ENCODE measurements at places on chromosomes 1 and 21.

DNA sequence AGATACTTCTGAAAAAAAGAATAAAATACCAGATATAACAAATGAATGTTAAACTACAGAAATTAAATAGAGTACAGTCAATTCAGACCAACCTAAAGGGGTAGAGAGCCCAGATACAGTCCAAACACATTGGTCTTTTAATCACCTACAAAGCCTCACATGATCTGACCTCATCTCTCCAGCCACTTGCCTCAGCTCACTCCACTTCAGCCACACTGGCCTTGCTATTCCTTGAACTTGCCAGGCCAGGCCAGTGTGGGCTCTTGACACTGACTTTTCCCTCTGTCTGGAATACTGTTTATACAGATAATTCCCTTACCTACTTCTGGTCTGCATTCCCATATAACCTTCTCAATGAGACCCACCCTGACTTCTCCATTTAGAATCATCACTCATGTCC, 17.0 kb upstream of the PPIE start:
- DNase-seq, result no peak

DNA sequence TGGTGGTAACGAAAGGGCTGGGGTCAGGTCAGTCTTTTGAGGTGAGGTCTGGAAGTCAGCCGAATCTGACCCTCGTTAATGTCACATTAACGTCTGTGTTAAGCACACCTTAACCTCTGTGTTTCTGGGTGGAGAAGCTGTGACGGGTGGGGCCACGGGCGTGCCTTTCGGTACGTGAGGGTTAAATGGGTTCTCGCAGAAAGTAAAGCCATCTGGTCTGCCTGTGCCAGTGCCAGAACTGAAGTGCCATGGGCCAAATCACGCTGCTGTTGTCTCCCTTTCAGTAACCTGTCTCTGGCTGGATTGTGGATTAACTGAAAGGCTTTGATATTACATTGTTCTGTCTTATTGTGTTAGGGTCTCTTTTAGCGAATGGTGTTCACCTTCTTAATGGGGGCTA, 14.4 kb downstream of the URB2 start:
- DNase-seq, result no peak

- DNase-seq, result no peak
Measured at GRCh38 chr1:119075614-119076013, 64.8 kb downstream of the WARS2 start.

GRCh38 chr1:214012418-214012817, 24.6 kb downstream of the PROX1 start:
- no peak for DNase-seq

DNA sequence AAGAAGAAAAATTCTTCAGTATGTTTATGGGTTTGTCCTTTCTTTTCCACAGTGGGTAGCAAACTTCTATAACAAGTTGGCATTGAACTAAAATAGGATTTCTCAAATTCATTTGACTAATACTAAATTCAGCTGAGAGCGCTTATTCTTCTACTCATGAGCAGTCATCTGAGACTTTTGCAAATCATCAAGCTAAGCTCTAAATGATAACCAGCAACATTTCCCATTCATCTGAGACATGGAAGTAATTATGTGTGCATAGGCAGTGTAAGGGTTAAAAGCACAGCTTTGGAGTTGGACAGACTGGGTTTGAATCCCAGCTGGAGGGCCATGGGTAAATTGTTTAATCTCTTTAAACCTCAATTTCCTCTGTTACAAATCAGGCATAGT, 18.3 kb upstream of the CNR2 start:
- no peak for DNase-seq

- DNase-seq, result no peak
Measured at GRCh38 chr1:241998412-241998921, 431 bp downstream of the MAP1LC3C start.

GRCh38 chr1:240385985-240386978, 225.7 kb downstream of the GREM2 start:
- DNase-seq, result no peak

GRCh38 chr1:36150296-36151133, 1.2 kb upstream of the TRAPPC3 start:
- DNase-seq, result peak; percentile 65

DNA sequence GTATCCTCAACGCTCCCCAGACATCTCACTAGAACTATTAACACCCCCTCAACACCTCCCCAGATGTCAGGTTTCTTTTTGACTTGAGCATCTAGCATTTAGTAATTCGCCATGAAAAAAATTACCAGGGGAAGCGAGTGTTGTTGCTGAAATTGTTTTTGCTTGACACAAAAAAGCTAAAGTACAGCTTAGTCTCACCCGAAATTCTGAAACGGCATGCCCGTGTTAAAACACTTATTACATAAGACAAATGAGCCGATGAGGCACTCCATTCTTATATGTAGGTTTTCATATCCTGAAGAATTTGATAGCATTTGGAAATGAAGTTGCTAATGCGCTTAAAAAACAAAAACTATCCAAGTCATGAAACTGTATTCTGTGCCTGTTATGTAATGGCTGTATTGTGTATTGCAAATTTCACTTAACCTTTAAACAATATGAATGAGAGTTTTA, 1.3 kb upstream of the NRIP1 start:
- no peak for DNase-seq

DNA sequence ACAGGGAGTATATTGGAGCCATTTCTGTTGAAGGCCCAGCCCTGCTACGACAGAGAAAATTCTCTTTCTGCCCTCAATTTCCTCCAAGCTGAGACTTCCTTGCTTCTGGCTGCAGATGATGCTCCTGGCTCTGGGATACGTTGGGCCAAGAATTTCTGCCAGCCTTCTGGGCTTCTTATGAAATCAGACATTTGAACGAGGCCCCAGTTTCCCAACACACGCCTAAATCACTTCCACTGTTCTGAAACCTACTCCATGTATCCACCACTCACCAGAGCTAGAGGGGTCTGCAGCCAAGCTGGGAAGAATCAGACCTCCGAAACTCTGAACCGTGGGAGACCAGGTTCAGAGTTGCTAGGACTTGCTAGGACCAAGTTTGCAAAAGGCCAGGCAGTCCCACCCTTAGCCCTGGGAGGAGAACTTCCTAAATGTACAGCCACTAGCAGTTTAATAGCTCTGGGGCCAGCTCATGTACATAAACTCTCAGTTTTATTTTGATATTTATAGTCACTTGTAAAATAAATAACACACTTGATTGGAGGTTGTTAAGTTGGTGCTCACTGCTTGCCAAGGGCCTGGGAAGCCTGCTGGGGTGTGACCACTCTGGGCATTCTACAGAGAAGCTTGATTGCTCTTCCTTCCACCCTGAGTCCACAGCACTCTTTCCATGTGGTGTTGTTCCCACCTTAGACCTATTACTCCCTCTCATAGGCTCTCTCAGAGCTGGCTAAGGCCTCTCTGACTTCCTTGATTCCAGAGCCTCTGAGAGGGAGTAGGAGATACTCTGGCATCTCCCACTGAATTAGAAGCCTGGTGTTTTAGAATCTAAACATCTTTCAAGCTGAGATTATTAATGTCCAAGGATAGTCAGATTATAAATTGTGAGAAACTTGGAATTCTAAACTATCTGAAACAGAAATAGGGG, 83.4 kb upstream of the TRABD2B start:
- DNase-seq, result no peak

DNA sequence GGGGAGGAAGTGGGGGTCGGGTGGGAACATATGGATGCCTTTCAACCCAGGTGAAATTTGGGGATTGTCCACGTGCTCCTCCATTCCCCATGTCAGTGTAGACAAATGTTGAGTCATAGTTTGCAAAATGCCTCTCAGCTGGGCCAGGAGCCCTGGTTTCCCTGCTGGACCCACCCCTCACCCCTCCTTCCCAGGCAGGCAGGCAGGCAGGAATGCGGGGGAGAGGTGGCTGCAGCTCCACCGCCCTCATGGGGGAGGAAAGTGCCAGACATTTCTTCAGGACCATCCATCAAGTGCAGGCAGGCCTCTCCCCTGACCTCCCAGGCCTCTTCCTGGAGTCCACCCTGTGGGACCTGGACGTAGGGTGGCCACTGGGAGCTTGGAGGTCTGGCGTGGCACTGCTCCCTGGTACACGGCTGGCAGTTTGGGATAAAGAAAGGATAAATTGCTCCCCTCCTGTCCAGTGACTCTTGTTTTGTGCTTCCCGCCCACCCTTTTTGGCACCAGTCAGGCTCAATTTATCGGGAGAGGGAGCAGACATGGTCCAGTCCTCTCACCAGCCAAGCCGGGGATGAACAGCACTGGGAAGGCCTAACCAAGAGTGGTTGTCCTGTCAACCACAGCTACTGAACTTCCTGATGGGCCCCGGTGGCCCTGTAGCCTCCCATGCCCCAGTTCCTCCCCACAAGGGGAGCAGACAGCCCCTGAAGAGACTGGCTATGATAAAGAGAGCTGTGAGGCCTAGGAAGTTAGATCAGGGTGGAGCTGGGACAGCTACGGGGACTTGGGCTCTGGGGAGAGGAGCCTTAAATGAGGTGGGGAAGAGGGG, 18.9 kb downstream of the NPR1 start:
- DNase-seq, result no peak

DNA sequence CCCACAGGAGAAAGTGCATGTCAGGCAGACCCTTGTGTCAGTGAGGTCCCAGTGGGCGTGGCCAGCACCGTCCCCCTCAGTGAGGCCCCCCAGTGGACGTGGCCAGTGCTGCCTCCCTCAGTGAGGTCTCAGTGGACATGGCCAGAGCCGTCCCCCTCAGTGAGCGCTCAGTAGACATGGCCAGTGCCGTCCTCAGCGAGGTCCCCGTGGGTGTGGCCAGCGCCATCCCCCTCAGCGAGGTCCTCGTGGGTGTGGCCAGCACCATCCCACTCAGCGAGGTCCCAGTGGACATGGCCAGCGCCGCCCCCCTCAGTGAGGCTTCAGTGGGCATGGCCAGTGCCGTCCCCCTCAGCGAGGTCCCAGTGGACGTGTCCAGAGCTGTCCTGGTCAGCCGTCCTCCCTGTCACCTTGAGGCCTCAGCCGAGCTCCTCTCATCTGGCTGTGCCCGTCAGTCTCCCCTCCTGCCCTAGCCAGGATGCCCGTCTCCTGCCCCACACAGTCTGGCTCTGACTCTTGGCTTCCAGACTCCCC, 35.5 kb downstream of the PDE9A start:
- no peak for DNase-seq

GRCh38 chr1:15344800-15345704, 64.6 kb upstream of the EFHD2 start:
- DNase-seq, result no peak

- DNase-seq, result no peak
Measured at GRCh38 chr1:231855926-231856325, 229.3 kb downstream of the DISC1 start.

- no peak for DNase-seq
Measured at GRCh38 chr1:53893999-53894636, at the start of gene DIO1. TSS of gene DIO1 (plus strand) at chr1:53894187. CDS start at chr1:53894211, 24 bp downstream.

GRCh38 chr1:197180252-197180878, 33.9 kb upstream of the ASPM start:
- no peak for DNase-seq

GRCh38 chr21:31873696-31874599, 1.1 kb downstream of the HUNK start:
- DNase-seq, result no peak

- DNase-seq, result no peak
Measured at GRCh38 chr1:198056255-198056654, 100.5 kb upstream of the NEK7 start.

- no peak for DNase-seq
Measured at GRCh38 chr21:36347962-36348328, 27.9 kb downstream of the MORC3 start.

GRCh38 chr21:33664135-33664534, 21.8 kb downstream of the ITSN1 start:
- DNase-seq, result no peak

DNA sequence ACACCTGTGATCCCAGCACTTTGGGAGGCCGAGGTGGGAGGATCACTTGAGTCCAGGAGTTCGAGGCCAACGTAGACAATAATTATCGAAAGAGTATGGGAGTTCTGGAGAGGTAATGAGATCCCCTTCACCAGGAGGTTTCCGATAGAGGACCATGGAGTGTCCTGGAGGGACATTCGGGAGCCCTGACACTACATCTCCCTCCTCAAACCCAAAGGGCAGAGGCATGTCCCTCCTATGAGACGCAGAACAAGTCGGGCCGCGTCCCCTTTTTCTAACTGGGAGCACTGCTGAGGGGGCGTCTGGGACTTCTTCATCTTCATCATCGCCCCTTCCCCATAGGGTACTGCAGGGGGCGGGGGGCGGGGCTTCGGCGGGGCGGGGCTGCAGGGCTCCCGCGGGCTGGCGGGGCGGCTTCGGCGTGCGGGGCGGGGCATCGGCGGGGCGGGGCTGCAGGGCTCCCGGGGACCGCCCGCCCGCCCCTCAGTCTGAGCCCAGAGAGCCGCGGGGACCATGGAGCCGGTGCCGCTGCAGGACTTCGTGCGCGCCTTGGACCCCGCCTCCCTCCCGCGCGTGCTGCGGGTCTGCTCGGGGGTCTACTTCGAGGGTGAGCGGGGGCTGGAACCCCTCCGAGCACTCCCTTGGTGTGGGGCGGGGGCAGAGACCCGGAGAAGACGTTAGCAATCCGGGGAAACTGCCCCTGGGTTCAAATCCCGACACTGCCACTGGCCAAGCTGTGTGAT, at the start of gene THEMIS2:
TSS of gene THEMIS2 (plus strand) at position 486 of the 743 bp plus-strand sequence. CDS start at position 514, 28 bp downstream.
- no peak for DNase-seq

- no peak for DNase-seq
Measured at GRCh38 chr1:47478090-47478489, 40.2 kb downstream of the FOXD2 start.

DNA sequence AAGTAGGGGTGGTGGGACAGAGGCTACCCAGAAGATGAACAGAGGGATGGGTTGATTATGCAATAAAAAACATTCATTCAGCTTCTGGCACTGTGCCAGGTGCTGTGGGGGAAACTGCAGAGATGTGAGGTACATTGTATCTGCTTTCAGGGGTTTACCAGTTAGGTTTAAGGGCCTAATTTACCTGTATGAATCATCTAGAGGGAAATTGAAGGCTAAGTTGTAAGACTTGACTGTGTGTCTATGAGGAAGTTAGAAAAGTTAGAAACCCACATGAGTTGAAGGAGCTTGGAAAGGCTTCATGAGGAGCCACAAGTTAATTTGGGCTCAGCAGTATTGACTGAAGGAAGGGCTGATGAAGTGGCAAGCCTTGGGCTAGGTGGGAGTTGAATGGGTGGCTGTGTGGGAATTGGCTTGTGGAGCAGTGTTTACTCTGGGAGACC, 36.7 kb upstream of the APOBEC4 start:
- DNase-seq, result no peak

DNA sequence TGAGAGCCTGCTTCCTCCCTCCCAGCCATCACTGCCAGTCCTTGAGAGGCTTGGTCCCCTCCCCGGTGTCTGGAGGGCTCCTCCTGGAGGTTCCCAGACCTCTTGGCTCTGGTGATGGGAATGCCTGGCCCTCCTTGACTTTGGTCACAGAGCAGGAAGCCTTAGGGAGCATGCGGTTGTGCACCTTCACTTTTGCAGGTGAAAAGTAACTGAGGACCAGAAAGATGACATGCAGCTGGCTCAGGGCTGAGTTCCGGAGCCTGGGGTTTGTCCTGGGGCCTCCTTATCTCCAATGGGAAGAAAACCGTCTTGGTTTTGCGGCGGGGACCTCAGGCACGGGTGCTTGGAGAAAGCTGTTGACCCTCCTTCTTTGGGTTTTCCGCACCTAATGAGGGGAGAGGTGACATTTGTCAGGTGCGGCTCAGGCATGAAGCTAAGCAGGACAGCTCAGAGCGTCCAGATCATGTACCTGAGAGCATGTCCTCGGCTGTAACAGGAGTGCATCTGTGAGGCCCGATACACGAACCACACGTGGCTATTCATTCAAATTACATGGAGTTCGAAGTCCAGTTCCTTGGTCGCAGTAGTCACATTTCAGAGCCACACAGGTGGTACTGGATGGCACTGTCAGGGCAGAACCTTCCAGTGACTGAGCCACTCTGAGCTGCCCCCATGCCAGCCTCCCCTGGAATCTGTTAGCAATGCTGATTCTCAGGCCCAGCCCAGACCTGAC, 608 bp upstream of the MX2 start:
- no peak for DNase-seq
